ENCODE measurements at places on chromosomes 1 and 21.

- DNase-seq, result peak; percentile 41
Measured at GRCh38 chr1:93847811-93848288, 31.2 kb downstream of the DNTTIP2 start.

DNA sequence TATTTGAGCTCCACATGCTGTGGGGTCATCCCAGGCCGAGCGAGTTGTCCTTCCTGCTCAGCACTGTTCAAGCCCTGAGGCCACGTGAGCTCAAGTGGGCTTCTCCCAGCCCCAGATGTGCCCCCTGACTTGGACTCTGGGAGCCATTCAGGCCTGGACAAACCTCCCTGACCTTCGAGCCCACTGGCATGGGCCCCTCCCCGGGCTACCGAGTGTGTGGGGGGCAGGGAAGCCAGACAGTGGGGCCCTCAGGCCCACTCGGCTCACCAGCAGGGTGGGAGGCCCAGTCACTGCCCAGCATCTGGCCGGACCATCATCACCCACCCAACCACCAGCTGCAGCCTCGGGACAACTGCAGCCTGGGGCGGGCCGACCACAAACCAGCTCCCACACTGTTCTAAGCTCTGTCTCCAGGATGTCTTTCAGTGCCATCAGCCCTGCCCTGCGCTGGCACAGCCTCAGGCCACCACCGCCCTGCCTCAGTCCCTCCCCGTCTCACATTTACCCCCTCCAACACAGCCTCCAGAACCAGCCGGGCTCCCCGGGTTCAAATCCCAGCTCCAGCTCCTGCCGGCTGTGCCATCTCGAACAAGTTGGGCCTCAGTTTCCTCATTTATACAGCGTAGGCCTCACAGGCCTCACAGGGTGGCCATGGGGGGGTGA lies 20.9 kb upstream of the PLEKHG5 start:
- DNase-seq, result no peak

DNA sequence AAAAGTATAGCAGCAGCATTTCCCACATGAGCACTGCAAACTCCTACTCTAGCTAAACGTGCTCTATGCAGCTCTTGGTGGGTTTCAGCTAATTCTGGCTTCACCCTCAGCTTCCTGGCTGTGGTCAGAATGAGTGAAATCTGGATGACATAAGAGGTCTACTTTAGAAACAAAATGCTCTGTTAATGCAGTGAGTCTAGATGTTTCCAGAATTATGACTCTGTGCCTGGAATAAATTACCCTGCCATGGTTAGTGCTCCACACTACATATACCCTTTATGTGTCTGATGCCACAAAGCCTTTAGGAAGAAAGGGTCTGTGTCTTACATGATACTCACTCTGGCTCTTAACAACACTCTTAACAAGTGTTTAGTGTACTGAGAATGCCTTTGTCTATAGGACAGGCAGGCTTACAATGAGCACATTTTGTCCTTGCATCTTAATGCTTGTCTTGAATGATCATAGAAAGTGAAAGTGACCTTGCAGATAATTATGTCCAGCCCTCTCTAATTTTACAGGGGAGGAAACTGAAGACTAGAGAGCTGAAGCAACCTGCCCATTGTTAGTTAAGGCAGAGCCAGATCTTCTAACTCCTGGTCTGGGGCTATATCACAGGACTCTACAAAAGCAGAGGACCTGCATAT lies 9.2 kb downstream of the S100A10 start:
- DNase-seq, result no peak

- no peak for DNase-seq
Measured at GRCh38 chr1:212754193-212754592, 37.4 kb downstream of the NSL1 start.

DNA sequence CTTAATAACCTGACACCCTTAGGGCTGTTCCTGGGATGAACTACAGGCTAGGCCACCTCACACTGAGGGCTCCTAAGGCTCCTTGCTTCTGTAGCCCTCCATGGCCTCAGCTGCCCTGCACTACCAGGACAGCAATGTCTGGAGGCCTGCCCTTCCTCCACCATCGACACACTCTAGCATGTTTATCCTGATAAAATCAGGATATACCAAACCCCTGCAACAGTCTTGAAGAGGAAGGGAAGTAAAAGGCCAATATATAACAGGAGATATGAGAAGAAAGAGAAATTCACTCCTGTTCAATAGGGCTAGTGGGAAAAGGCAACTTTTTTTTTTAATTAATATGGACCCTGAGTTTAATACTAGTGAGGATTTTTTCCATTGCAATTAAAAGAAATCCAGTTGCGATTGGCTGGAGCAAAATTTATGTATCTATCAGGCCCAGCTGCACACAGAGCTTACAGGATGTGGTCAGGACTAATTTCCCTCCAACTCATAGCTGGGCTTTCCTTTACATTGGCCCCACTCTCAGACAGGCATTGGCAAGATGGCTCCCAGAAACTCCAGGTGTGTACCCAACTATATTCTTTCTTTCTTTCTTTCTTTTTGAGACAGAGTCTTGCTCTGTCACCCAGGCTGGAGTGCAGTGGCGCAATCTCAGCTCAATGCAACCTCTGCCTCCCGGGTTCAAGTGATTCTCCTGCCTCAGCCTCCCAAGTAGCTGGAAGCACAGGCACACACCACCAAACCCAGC lies 13.5 kb upstream of the ATP2B4 start:
- no peak for DNase-seq

- no peak for DNase-seq
Measured at GRCh38 chr1:161737625-161738024, 12.0 kb upstream of the DUSP12 start.

DNA sequence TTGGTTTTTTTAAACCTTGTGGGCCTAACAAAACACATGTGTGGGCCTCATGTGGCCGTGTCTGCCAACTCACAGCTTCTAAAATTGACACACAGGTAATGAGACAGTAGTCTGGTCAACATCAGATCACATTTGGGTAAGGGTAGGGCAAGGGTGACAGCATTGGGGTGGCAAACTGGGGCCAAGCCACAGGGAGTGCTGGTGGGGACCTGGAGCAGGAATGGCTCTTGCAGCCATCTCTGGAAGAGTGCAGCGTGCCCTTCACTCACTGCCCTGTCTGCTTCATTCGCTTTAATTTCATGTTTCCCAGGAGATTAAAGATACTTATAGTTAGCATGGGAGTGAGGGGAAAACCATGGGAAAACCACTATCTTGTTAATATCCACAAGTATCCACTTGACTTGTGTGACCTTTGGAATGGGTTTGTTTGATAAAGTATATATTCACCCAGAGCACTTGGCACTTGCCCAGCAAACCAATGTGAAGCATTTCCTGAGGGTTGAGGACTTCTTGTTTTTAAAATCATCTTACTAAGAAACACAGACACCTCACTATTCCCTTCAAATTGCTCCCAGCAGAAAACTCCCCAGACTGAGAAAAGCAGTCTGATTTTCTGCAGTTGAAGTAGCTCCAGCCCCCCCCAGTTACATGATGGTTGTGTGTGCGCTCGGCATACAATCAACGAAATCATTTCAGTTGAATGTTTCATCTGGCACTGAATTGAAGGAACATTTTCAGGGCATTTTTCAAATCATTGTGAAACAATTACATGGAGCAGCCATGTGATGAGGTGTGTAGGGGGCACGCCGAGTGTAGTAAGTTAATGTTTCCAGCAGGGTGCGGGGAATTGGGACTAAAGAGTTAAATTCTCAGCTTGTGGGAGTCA lies 175.7 kb downstream of the VPS13D start:
- no peak for DNase-seq

DNA sequence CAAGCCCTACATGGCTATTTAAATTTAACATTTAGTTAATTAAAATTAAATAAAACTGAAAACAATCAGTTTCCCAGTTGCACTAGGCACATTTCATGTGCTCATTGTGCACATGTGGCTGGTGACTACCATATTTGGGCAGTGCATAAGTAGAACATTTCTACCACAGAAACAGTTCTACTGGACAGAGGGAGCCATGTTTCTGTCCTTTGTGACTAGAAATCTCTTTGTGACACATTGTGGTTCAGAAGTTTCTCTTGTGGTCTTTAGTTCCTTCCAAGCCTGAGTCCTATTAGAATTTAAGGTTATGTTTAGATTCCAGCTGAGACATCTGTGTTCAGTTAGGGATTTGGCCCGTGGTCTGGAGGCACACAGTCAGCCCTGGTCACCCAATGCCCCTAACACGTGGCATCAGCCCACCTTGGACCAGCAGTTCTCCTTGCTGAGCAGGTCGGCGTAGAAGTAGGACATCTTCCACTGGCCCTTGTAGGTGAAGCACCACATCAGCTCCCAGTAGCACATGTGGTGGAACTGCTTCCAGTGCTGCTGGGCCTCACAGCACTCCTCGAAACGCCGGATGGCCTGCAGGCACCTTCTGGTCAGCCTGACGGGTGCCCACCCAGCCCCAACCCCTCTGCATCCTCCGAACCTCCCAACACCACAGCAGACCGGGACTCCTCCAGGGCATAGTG lies 29.1 kb downstream of the TTC39A start:
- no peak for DNase-seq

GRCh38 chr1:84833194-84833593 lies 59.8 kb downstream of the LPAR3 start:
- DNase-seq, result no peak

GRCh38 chr21:38228115-38228514 lies 28.7 kb upstream of the KCNJ15 start:
- no peak for DNase-seq

DNA sequence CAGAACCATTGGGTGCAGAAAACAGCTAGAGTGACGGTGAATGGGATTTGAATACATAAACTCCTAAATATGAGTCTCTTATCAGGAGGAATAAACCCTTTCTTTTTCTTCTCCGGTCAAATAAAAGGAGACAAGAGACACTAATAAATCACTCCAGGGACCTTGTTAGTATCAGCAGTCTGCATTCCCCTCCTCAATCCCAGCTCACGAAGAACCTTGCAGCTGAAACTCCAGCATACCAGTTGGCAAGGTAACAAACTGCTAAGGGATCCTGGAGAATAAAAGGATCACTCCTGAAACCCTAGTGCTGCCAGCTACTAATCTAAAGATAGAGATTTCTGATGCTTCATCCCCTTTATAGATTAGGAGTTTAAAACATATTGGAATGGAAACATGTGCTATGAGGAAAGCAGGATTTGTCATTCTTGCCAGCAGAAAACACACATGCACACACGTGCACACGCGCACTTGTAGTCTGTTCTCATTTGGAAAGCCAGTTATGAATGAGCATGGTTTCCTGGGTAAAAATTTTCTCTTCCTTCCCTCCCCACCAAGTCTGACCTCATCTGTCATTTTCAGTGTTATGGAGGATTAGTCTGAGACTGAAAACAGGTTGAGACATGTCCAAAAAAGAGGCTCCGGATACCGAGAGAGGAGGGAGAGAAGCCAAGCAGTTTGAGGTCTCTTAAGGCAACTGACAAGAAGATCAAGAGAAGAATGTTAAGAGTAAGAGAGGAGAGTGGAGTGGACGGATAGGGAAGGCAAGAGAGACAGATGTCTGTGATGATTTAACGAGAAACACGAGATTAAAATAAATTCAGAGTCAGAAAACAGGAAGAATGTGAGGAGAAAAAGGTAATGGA lies 10.9 kb downstream of the IER5 start:
- no peak for DNase-seq

GRCh38 chr1:83931658-83932253 lies 67.2 kb downstream of the TTLL7 start:
- no peak for DNase-seq

DNA sequence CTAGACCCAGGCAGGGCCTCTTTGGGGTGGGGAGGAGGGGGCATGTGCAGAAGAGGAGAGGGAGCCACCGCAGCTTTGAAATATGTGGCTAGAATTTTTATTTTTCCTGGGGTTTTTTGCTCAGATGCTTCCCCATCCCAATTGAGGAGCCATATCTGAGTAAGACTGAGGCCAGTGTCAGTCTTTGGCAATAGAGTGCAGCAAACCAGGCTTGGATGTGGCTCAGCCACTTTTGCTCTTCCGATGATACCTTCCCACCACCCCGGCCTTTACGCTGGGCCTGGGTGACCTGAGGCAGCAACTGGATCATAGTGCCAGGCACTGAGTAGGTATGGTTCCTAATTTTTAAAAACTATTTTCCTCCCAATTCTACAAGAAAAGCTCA lies 36.9 kb downstream of the KIAA1614 start:
- no peak for DNase-seq

GRCh38 chr1:228154670-228155571 lies 5.2 kb downstream of the GJC2 start:
- DNase-seq, result no peak

GRCh38 chr1:46613661-46614603 lies 2.7 kb downstream of the MOB3C start:
- DNase-seq, result no peak

GRCh38 chr1:241202401-241202800 lies 154.6 kb downstream of the RGS7 start:
- no peak for DNase-seq

DNA sequence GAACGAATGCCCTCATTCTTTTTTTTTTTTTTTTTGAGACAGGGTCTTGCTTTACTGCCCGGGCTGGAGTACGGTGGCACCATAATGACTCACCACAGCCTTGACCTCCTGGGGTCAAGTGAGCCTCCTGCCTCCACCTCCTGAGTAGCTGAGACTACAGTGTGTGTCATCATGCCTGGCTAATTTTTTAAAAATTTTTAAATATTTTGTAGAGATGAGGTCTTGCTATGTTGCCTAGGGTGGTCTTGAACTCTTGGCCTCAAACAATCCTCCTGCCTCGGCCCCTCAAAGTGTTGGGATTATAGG lies 69.4 kb downstream of the ALG14 start:
- DNase-seq, result no peak

- no peak for DNase-seq
Measured at GRCh38 chr21:27674041-27674615, 707.2 kb upstream of the ADAMTS5 start.

DNA sequence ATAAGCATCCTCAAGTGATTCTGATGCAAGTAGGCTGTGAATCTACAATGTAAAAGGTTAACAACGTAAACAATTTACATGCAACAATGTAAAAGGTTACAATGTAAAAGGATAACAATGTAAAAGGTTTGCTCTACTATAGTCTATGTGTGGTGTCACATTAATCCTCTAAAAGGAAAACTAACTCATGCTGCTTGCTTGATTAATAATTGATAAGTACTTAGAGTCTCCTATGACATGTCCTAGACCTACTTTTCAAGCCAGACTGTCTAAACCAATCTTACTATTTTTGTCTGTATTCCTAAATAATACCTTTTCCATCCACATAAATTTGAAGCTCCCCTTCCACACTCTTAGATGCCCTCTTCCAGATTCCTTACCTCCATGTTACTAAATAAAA lies 606.8 kb downstream of the LTN1 start:
- DNase-seq, result no peak

- DNase-seq, result no peak
Measured at GRCh38 chr1:38997034-38997900, 6.2 kb downstream of the AKIRIN1 start.

- no peak for DNase-seq
Measured at GRCh38 chr1:183164340-183164739, 21.7 kb upstream of the LAMC2 start.

GRCh38 chr1:58765441-58765840 lies 18.4 kb downstream of the JUN start:
- DNase-seq, result no peak

- DNase-seq, result no peak
Measured at GRCh38 chr1:209767096-209767495, 11.2 kb downstream of the TRAF3IP3 start.

DNA sequence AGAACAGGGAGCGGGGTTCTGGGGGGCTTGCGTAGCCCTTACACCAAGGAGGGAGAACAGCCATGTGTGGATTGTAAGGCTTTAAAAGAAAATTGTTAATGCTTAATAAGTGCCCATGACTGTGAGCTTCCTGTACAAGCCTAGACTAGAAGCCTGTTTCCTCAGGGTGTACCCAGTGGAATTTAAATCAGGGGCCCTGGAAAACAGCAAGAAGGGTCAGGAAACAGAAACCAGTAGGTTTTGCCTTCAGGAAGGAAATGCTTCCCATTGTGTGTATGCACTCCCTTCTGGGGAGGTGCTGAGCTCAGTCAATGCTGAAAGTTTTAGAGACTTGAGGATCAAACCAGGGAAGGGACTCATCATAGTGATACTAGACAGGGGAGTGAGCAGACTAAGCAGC lies 12.7 kb downstream of the UTP11 start:
- no peak for DNase-seq

Measured in stimulated activated CD8-positive, alpha-beta memory T cell treated with anti-CD3 and anti-CD28 coated beads, Interleukin-15, amount 100 ng/mL, for 24 hours (primary cell).